ENCODE measurements at places on chromosomes 3 and 15.

DNA sequence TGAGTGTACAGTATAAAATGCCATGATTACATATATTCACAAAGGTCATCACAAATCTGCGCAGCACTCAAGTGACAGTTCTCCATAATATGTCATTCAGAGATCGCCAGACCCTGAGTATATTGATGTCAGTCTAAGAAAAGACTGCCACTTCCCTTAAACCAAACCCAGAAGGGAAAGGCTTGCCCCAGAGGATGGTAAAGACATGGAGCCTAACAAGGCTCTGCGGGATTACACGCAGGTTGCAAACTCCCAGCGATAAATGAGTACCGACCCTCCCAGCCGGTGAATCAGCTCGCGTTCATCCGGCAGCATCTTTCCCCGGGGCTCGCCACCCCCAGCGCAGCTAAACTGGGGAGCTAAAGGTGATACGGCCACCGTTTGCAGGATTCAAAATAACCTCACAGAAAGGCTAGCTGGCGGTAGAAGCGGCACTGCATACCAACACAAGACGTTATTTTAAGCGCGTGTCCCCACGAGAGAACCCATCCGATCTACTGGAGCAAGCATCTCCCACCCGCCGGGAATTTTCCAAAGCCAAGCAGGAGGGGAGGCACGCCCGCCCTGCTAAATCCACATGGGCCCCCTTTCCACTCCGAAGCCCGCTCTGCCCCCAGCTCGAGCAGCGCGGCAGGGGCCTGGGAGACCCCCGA, 643 bp downstream of the MYO5A start:
- DNase-seq = peak; percentile 37

DNA sequence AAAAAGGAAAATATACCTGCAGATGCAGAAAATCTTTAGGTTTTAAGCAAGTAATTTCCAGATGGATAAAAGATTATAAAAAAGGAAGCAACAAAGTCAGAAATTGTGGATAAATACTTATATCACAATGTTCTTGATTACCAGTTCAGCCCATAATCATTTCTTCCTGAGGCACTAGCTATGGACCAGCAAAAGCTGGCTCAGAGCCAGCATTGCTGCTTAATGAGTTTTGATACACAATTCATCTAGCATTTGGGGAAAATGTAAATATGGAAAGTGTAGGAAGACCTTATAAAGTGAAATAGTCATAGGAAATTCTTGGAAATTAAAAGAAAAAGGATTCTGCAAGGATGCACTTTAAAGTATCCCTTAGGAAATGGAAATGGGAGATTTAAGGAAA, 168.3 kb upstream of the GBE1 start:
- no peak for DNase-seq

- DNase-seq = no peak
Measured at GRCh38 chr3:10528046-10528445, 22.7 kb upstream of the ATP2B2 start.

- DNase-seq = no peak
Measured at GRCh38 chr3:80733522-80734176, 965.9 kb upstream of the ROBO1 start.

- DNase-seq = no peak
Measured at GRCh38 chr3:77081240-77081661, 41.4 kb downstream of the ROBO2 start.

DNA sequence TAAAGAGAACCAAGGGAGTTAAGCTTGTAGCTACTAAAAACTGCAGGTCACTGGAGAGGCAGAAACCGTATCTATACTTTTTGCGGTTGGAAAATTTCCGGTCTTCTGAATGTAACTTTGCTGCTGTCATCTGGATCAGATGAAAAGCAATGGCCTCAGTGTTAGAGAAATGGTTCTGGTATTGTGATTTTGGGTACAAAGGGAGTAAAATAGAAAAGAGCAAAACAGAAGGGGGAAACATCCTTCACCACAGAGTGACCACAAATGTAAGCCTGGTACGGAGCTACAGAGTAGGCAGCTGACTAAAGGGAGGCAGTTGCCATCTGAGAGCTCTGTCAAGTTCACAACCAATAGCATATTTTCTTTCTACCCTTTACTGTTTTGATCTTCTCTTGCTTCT, 5.6 kb downstream of the CD96 start:
- DNase-seq = no peak

GRCh38 chr3:127392156-127392490, 104.3 kb upstream of the PRR20G start:
- no peak for DNase-seq

DNA sequence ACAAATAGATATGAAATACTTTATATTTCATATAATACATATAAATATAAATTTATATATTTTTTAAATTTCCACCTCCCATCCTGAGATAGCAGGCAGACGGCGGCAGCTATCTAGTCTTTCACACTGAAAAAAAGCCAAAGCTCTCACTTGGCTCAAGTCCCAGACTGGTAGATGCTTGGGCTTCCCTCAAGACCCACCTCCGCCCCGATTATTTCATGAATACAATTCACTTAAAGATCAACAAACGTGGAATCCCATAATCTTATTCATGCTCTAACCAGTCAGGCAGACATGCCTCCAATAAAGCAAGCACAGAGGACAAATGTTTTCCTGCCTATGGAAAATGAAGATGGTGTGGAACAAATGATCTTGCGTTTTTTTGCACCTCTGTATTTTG, 275.9 kb upstream of the NR2F2 start:
- DNase-seq = no peak

GRCh38 chr15:82051664-82052063, 5.8 kb upstream of the MEX3B start:
- no peak for DNase-seq

GRCh38 chr3:4507024-4507596, 14.0 kb downstream of the ITPR1 start:
- no peak for DNase-seq

DNA sequence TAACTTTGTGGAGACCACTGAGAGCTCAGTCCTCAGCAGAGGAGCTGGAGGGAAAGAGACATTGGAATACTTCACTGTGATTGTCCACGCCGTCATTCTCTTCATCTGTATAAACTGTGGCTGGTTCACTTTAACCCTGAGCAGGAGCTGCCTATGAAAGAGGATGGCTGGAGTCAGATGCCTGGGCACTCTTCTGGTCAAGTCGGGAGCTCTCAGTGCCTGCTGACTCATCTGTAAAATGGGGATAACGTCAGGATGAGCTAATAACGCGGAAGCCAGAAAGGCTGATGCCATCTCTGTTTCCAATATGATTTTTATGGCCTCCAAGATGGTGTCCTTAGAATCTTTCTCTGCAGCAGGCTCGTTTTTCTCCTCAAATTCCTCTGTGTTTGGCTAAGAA, 51.6 kb upstream of the MRPS22 start:
- DNase-seq = peak; percentile 38

- DNase-seq = no peak
Measured at GRCh38 chr3:120416868-120417267, 33.9 kb downstream of the FSTL1 start.

- DNase-seq = no peak
Measured at GRCh38 chr3:102481050-102481449, 46.2 kb downstream of the ZPLD1 start.

DNA sequence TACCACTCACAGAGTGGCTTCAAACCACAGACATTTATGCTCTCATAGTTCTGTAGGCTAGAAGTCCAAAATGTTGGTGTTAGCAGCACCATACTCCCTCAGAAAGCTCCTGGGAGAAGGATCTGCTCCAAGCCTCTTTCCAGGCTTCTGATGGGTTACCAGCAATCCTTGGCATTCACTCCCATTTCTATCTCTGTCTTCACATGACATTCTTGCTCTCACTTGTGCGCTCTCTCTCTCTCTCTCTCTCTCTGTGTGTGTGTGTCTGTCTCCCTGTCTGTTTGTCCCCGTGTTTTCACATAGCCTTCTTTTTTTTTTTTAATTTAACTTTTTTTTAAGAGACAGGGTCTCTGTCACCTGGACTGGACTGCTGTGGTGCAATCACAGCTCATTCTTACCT, 26.3 kb downstream of the CDAN1 start:
- DNase-seq = peak; percentile 8

- peak; percentile 1 for DNase-seq
Measured at GRCh38 chr15:68433551-68433950, 1.6 kb upstream of the ITGA11 start.

DNA sequence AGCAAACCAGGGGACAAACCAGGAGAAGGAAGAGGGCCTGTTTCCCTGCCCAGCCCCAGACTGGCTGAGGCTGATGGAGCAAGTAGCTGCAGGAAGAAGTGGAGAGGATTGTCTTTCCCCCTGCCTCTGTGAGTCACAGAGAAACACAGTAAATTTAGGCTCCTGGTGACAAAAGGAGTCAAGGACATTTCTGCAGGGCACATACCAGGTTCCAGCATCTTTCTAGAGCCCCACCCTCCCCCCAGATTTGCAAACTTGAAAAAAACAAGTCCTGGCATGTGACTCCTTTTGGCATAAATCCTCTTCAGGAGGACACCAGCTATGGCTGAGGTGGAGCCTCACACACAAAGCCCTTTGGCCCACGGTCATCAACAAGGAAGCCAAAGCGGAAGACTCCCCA, 17.8 kb downstream of the PLD1 start:
- peak; percentile 21 for DNase-seq

GRCh38 chr3:22474706-22475445, 723.9 kb upstream of the ZNF385D start:
- no peak for DNase-seq

- DNase-seq = peak; percentile 84
Measured at GRCh38 chr15:31489801-31490646, 163.4 kb downstream of the KLF13 start.

DNA sequence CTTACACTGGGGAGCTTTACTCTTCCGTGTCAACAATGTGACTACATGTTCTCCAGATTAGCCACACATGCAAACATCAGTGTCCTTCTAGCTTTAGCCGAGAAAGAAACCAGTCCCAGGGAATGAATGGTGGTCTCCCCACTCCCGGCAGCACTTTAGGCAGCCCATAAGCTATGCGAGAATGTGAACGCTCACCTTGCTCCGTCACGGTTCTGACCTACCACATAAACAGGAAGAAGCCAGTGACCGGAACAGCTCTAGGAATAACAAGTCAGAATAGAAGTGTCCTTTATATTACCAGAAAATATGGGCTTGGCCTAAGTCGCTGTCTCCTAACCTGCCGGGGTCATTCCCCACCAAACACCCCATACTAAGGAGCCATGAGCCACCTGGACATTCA, 98.0 kb upstream of the ABHD17C start:
- DNase-seq = no peak

DNA sequence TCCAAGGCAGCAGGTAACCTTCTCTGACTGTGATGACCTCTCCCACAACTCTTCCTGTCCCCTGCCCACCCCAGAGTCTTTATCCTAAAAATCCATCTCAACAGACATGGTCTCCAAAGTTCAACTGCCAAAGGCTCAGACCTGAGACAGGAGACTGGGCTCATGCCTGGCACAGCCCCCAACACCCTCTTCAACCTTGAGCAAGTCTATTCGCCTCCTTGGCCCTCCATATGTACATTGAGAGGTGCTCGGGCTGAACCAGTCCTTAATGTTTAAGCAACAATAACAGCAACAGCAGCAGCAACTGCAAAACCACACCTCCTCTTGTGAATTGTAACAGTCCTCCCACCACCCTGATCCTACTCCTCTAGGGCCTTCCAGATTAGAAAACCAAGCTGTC, 9.9 kb downstream of the FAM3D start:
- no peak for DNase-seq

DNA sequence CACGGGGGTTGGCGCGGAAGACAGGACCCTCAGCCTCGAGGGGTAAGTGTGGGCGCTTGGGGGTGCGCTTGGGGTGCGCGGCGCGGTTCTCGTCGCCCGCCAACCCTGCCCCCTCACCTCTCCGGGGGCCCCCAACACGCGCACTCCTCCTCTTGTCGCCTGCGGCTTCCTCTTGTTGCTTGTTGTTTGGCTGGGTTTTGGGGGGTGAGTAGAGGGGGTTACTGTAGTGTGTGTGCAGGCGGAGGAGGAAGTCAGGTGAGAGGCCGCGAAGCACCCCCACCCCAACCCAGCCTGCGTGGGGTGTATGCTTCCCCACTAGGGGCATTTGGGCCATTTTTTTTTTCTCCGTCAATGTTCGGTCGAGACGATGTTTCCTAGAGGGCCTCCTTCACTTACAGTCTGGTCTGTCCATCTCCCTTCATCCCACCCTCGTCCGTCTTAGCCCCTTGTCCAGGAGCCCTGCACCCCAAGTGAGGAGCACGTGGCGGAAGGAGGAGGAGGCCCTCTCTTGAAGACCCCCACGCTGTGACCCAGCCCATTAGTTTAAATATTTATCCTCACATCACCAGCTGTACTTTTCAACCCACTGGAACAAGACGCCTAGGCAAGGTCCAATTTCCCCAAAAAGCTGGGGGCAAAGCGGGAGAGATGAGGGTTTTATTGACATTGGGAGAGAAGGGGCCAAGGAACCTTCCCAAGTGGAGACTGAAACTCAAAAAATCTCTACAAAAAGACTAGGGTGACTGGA, 20.4 kb upstream of the SATB1 start:
- DNase-seq = no peak

- no peak for DNase-seq
Measured at GRCh38 chr3:191649626-191650025, 188.7 kb downstream of the PYDC2 start.

DNA sequence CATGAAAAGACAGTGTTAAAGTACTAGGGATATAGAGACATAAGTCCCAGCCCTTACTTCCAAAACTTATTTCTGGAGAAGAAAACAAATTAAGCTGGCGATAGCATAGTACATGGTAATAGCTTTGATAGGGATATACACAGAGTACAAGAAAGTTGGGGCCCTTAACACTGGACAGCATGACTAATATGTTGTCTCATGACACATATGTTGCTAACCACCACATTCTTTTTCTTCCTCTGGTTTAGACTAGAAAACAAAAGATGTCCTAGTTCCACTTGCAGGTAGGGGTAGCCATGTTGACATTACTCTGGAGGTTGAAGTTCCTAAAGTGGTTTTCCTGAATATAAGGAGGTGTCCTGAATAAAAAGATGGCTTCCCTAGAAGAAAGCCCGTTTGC, 75.3 kb downstream of the RFX7 start:
- DNase-seq = peak; percentile 17

DNA sequence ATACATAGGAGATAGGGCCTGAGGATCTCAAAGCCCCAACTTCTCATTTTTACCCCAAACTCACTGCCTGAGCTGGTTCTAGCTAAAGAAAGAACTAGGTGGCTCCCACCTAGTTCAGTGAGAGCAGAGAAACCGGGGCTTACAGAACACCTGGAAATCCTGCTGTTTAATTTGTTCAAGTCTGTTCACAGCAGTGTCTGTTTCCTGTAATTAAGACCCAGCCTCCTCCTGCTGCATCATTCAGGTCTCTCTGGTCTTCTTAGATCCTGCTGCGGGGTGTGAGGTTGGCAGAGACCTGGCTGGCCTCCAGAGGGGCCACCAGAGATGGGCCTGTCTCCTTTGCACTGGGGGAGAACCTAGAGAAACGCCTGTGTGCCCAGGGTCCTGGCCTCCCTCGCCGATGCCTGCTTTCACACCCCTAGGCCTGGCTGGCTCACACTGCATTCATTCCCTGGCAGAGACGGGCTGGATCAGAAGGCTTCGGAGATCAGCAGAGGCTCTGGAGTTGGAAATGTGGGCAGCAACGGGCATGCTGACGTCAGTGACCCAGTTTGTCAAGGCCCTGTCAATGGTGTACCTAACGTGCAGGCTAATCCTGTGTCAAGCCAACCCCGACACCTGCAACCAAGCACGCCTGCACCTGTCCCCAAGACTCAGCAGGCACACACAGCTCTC, 4.9 kb upstream of the CHRNA3 start:
- no peak for DNase-seq

- DNase-seq = no peak
Measured at GRCh38 chr3:167318306-167318705, 61.8 kb downstream of the ZBBX start.
